ENCODE measurements at places on chromosomes 13 and 19. TPM values are rescaled to one million over a fixed set of nuclear protein-coding genes. Genes with fewer than 3 reads are reported as not detected.

GRCh38 chr19:38133319-38133718, 90.7 kb downstream of the DPF1 start:
- no peak for DNase-seq
- H3K27ac ChIP-seq, result no peak overlapping the region
- no peaks in the 10 kb centered on the region for H3K27me3 ChIP-seq
- H3K4me3 ChIP-seq, result no peak overlapping the region

DNA sequence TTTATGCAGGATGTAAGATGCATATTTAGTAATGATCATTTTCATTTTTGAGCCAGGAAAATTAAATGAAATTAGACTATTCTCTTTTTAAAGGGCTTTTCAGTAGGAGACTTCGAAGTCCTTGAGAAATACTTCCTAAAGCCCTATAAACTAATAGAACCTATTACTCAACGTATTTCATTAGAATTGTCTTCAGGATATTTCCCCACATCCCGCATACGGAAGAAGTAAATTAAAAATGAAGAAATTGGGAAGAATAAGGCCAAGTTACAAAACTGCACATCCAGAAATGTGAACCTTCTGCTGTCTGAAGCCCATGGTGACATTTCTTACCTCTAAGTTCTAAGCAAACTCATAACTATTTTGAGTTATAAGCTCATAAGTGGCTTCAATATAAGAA, 66.5 kb downstream of the RXFP2 start:
- H3K4me3 ChIP-seq, result no peak overlapping the region
- DNase-seq, result no peak
- no peaks in the 10 kb centered on the region for H3K27me3 ChIP-seq

DNA sequence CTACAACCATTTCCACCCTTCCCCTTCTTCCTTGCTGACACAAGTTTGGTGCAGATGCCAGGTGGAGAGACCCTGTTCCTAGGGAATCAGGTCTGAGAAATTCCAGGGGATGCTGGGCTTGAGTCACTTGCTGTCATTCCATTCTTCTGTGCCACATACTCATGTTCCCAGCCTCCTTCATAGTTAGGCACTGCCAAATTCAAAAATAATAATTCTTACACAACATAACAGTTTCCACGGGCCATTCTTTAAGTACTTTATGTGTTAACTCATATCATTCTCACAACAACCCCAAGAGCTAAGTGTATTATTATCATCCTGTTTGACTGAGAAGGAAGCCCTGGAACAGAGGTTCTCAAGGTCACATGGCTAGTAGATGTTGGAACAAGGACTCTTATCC, 27.1 kb upstream of the POMP start:
- no peaks in the 10 kb centered on the region for H3K27me3 ChIP-seq
- H3K27ac ChIP-seq, result no peak overlapping the region
- H3K4me1 ChIP-seq, result no peaks in the 10 kb centered on the region
- no peak overlapping the region for H3K4me3 ChIP-seq
- H3K36me3 ChIP-seq, result no peaks in the 10 kb centered on the region

GRCh38 chr19:28636016-28636629, 576.8 kb downstream of the UQCRFS1 start:
- H3K4me1 ChIP-seq, result no peaks in the 10 kb centered on the region
- H3K27ac ChIP-seq, result no peak overlapping the region
- H3K36me3 ChIP-seq, result no peaks in the 10 kb centered on the region
- no peak for DNase-seq

GRCh38 chr19:38562096-38562495, 55.7 kb downstream of the MAP4K1 start:
- H3K4me1 ChIP-seq, result peaks cover 3% of the 10 kb centered on the region
- no peaks in the 10 kb centered on the region for H3K27me3 ChIP-seq
- H3K4me3 ChIP-seq, result no peak overlapping the region
- H3K27ac ChIP-seq, result no peak overlapping the region
- DNase-seq, result no peak

CYP4F12 gene
- 4.3 TPM for total RNA-seq

- H3K27me3 ChIP-seq, result no peaks in the 10 kb centered on the region
- no peaks in the 10 kb centered on the region for H3K36me3 ChIP-seq
- no peak overlapping the region for H3K27ac ChIP-seq
- DNase-seq, result no peak
- no peaks in the 10 kb centered on the region for H3K4me1 ChIP-seq
- H3K4me3 ChIP-seq, result no peak overlapping the region
Observed at GRCh38 chr19:6005321-6006069, 27.6 kb upstream of the RANBP3 start.

GRCh38 chr19:806815-807421, 9.7 kb downstream of the PTBP1 start:
- peaks cover 13% of the 10 kb centered on the region for H3K4me1 ChIP-seq
- no peak overlapping the region for H3K27ac ChIP-seq
- no peaks in the 10 kb centered on the region for H3K27me3 ChIP-seq
- H3K36me3 ChIP-seq, result no peaks in the 10 kb centered on the region
- no peak for DNase-seq
- H3K4me3 ChIP-seq, result no peak overlapping the region

DNA sequence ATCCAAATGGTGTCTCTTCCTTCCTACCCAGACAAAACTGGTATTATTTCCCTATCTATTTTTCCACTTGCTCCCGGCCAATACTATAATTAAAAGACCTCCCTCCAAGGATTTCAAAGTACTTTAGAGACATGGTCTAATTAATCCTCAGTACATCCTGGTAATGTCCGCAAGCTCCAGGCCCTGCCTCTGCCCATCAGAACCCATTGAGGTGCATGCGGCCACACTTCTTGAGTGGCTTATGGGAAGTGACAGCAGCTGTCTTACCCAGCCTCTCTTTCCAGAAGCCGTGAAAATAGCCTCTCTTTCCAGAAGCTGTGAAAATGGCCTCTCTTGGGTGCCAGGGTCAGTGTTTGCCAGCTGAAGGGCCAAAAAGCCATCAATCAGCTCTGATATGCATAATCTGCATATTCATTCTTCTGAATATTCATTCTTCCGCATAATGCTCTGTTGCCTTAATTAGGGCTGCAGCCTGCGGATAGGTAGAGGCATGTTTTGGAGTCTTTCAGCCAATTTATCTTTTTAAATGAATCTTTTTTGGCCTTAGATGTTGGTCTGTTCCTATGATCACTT, 148.4 kb upstream of the TMTC4 start:
- no peak overlapping the region for H3K4me3 ChIP-seq
- no peaks in the 10 kb centered on the region for H3K4me1 ChIP-seq
- H3K27me3 ChIP-seq, result no peaks in the 10 kb centered on the region
- DNase-seq, result no peak

- no peaks in the 10 kb centered on the region for H3K36me3 ChIP-seq
- no peak overlapping the region for H3K4me3 ChIP-seq
- H3K27ac ChIP-seq, result no peak overlapping the region
- no peaks in the 10 kb centered on the region for H3K27me3 ChIP-seq
- DNase-seq, result no peak
Observed at GRCh38 chr13:40058757-40059236, 403.3 kb downstream of the COG6 start.

- H3K4me1 ChIP-seq, result no peaks in the 10 kb centered on the region
- H3K36me3 ChIP-seq, result no peaks in the 10 kb centered on the region
- H3K27me3 ChIP-seq, result no peaks in the 10 kb centered on the region
- DNase-seq, result no peak
Observed at GRCh38 chr13:32811297-32811800, 204.9 kb upstream of the KL start.

SIGLEC12 gene
- total RNA-seq, result not detected

GRCh38 chr19:54521860-54522513, 19.4 kb downstream of the LAIR2 start:
- H3K36me3 ChIP-seq, result no peaks in the 10 kb centered on the region
- DNase-seq, result no peak
- H3K27ac ChIP-seq, result no peak overlapping the region
- no peaks in the 10 kb centered on the region for H3K27me3 ChIP-seq

DNA sequence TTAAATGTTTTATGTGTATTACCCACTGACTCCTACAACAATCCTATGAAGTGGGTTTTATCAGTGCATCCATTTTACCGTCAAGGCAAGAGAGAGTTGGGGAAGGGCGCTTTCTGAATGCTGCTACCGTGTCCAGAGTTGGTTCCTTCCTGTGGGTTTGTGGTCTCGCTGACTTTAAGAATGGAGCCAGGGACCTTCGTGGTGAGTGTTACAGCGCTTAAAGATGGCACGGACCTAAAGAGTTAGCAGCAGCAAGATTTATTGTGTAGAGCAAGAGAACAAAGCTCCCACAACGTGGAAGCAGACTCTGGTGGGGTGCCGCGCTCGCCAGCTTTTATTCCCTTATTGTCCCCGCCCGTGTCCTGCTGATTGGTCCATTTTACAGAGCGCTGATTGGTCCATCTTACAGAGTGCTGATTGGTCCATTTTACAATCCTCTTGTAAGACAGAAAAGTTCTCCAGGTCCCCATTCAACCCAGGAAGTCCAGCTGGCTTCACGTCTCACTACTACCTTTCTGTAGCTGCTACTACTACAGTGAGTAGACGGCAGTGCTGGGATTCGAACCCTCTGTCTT, 6.1 kb downstream of the OSCAR start:
- no peaks in the 10 kb centered on the region for H3K36me3 ChIP-seq
- DNase-seq, result no peak
- no peak overlapping the region for H3K4me3 ChIP-seq
- H3K4me1 ChIP-seq, result peaks cover 7% of the 10 kb centered on the region
- no peaks in the 10 kb centered on the region for H3K27me3 ChIP-seq

GRCh38 chr13:104737713-104738112, 1671.5 kb upstream of the SLC10A2 start:
- no peak overlapping the region for H3K27ac ChIP-seq
- H3K36me3 ChIP-seq, result no peaks in the 10 kb centered on the region
- no peaks in the 10 kb centered on the region for H3K4me1 ChIP-seq
- no peaks in the 10 kb centered on the region for H3K27me3 ChIP-seq
- H3K4me3 ChIP-seq, result no peak overlapping the region

- H3K27ac ChIP-seq, result no peak overlapping the region
- H3K27me3 ChIP-seq, result no peaks in the 10 kb centered on the region
- H3K4me1 ChIP-seq, result peaks cover 29% of the 10 kb centered on the region
- no peak overlapping the region for H3K4me3 ChIP-seq
- no peak for DNase-seq
- H3K36me3 ChIP-seq, result no peaks in the 10 kb centered on the region
Observed at GRCh38 chr13:110380359-110381028, 73.4 kb downstream of the COL4A2 start.

GRCh38 chr19:12546068-12546467, 5.2 kb downstream of the ZNF564 start:
- H3K36me3 ChIP-seq, result no peaks in the 10 kb centered on the region
- no peak overlapping the region for H3K27ac ChIP-seq
- H3K4me1 ChIP-seq, result peaks cover 8% of the 10 kb centered on the region
- H3K27me3 ChIP-seq, result no peaks in the 10 kb centered on the region

- DNase-seq, result no peak
Observed at GRCh38 chr13:79435561-79435990, 29.5 kb upstream of the RBM26 start.

- H3K4me1 ChIP-seq, result no peaks in the 10 kb centered on the region
- H3K4me3 ChIP-seq, result no peak overlapping the region
- no peaks in the 10 kb centered on the region for H3K27me3 ChIP-seq
- no peaks in the 10 kb centered on the region for H3K36me3 ChIP-seq
Observed at GRCh38 chr13:36763126-36763722, 55.8 kb upstream of the RFXAP start.

DNA sequence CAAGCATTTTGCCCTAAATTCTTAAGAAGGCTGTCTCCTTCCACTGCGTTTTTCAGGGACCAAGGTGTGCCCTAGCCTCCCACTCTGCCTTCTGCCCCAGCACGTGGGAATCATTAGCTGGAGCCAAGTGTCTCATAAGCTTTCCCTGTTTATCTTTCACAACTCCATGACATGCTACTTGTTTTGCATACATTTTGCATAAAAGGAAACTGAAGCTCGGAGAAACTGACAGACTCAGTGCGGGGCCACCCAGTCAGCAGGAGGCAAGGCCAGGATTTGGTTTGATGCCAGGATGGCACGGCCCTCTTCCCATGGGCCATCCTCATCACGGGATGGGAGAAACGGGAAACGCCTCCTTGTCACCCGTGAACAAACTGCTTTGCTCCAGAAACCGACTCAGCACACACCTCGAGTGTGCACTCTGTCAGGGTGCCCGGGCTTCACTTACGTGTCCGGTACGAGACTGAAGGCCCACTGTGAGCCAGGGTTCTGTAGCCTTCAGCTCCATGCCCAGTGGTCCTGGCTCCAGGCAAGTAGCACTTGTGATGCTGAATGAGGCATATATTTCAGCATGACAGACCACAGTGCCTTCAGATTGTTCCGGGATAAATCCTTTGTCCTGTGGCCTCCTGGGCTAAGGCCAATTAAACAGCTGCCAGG, 9.6 kb downstream of the CEBPA start:
- no peaks in the 10 kb centered on the region for H3K36me3 ChIP-seq
- no peak overlapping the region for H3K27ac ChIP-seq
- no peaks in the 10 kb centered on the region for H3K27me3 ChIP-seq
- DNase-seq, result no peak

DNA sequence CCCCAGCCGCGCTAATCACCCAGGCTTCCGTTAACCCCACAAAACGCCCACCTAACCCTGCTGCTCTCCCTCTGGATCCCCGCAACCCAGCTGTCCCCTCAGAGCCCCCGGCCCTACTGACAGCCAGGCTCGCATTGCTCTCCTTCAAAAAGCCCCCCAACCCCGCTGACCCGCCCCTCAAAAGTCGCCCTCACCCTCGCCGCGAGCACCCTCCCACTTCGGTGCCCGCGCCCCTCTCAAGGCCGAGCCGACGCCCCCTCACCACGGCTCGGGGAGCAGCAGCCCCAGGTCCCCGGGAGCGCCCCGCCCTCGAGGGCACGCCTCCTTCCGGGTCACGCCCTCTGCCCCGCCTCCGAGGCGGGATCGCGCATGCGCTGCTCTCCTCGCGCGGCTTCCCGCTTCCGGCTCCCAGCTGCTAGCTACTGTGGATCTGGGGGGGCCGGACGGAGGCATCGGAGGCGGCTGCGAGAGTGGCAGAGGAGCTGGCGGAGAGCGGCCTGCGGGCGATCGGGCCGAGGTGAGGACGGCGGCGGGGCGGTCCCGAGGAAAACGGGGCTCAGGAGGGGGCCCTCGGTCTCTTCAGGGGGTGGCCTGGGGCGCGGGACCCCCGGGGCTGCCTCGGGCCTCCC, 46.1 kb downstream of the ARHGEF18 start:
- H3K36me3 ChIP-seq, result no peaks in the 10 kb centered on the region
- peak; percentile 91 for DNase-seq
- peak overlapping the region; percentile 94 for H3K4me3 ChIP-seq

- no peaks in the 10 kb centered on the region for H3K4me1 ChIP-seq
- no peak for DNase-seq
- no peaks in the 10 kb centered on the region for H3K36me3 ChIP-seq
- H3K27me3 ChIP-seq, result no peaks in the 10 kb centered on the region
Observed at GRCh38 chr13:113324398-113324797, 27.4 kb downstream of the LAMP1 start.
